HTR-8/SVneo (cell line): ENCODE measurements at places on chromosomes 3 and 15.

DNA sequence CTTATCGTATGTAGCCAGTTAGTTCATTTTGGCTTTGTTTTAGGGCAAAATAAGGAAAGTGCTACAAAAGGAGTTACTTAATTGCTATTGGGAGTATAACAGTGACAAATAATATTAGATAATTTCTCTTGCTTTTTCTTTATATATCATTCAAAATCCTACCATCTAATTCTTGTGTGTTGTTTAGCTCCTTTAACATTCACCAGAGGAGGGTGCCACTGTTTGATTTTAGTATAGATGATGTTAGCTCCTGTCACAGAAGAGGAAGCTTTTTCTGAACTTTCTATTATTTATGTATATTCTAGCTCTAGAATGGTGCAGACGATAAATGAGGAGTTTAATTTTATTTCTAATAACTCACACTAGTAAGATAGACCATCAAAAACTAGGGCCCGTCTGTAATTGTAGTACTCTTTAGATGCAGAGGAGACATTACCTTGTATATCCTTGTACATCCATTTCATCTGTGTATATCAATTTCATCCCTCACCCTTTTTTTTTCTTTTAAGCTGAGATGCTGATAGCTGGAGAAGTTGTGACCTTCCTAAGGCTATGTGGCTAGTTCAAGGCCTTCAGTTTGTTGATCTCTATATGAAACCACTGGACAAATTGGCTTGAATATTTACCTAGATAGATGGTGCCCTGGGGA is 3.0 kb downstream of the PPM1L start:
- DNase-seq: no peak

DNA sequence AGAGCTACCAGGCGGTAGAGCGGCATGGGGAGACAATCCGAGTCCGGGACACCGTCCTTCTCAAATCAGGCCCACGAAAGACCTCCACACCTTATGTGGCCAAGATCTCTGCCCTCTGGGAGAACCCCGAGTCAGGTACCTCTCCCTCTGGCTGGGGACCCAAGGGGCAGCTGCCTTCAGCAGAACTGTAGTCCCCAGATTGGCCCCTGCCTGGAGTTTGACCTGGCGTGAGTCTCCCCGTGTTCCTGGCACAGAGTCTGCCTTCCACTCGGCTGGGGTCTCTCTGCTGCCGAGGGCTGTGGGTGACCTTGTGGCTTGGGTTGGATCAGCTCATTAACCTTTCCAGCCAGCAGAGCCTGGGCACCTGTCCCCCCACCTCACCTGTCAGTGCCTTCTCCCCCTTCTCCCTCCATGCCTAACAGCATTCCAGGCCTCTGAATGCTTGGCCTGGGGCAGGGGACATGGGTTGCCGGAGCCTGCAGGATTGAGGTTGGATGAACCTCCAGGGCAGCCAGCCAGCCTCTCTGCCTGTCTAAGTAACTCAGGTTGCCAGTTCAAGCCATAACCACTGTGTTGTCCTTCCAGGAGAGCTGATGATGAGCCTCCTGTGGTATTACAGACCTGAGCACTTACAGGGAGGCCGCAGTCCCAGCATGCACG is 6.8 kb upstream of the CHST14 start:
- DNase-seq: no peak

- DNase-seq: peak; percentile 75
Observed at GRCh38 chr15:74375303-74375693, 7.9 kb upstream of the CYP11A1 start.

DNA sequence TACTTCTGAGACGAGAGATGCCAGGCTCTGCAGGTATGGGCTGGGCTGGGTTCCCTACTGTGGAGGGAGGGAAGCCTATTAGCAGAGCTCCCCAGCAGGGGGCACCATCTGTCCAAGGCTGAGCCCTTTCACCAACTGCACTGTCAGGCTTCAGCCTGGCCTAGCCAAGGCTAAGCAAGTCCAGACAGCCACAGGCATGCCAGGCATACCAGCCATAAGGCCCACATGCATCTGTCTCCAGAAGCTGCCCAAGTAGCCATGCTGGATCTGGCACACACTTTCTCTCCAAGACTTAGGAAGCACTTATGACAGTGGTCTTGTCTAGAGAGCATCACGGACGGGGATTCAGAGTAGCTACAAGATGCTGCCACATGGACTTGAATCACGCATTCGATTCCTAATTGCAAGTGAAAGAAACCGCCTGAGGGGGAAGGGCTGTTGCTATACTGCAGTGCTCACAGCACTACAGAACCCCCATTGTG is 28.3 kb downstream of the RUVBL1 start:
- peak; percentile 86 for DNase-seq

GRCh38 chr15:81373775-81374395 is at the start of gene TMC3:
Gene TMC3 (minus strand): TSS chr15:81374213. CDS start chr15:81374077, 136 bp downstream.
- DNase-seq: no peak

GRCh38 chr3:16374047-16374934 is 109.3 kb downstream of the OXNAD1 start:
- no peak for DNase-seq

DNA sequence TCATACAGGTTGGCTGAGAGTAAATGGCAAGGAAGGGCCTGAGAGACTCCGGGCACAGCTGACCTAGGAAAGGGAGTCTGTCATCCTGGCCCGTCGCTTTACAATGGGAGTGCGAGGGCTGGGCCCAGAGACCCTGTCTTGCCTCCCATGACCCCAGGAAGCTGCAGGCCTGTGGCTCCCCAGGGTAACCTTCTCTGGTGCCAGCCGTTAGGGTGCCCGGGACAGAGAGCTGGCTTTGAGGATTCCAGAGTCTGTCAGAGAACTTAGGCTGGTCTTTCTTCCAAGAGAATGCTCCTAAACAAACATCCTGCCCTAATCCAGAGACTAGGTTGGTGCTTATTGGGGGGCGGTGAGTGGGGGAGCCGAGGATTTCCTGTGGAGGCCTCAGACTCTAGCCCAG is 18.5 kb downstream of the ZNF710 start:
- no peak for DNase-seq

GRCh38 chr15:68820295-68821189 is at the start of gene ANP32A:
Gene ANP32A (minus strand): TSS chr15:68820895. CDS start chr15:68820751, 144 bp downstream.
- DNase-seq: peak; percentile 99

GRCh38 chr15:58463815-58464650 is 32.2 kb downstream of the LIPC start:
- no peak for DNase-seq

DNA sequence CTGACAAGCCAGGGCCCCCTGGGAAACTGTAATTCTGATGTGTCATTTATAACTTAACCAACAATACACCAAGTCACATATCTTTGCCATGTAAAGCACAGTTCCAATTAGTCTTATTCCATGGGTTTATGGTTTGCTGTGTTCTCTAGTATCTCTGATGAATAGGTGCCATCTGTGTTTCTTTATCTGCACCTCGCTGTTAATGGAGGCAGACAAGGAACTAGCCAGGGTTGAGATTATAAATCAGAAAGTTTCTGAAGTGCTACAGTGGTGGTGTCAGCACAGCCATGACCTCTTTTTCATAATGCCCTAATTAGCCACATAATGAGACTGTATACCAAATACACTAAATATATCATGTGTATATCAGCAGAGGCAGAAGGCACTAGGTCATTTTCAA is 866.4 kb downstream of the PLOD2 start:
- DNase-seq: no peak

DNA sequence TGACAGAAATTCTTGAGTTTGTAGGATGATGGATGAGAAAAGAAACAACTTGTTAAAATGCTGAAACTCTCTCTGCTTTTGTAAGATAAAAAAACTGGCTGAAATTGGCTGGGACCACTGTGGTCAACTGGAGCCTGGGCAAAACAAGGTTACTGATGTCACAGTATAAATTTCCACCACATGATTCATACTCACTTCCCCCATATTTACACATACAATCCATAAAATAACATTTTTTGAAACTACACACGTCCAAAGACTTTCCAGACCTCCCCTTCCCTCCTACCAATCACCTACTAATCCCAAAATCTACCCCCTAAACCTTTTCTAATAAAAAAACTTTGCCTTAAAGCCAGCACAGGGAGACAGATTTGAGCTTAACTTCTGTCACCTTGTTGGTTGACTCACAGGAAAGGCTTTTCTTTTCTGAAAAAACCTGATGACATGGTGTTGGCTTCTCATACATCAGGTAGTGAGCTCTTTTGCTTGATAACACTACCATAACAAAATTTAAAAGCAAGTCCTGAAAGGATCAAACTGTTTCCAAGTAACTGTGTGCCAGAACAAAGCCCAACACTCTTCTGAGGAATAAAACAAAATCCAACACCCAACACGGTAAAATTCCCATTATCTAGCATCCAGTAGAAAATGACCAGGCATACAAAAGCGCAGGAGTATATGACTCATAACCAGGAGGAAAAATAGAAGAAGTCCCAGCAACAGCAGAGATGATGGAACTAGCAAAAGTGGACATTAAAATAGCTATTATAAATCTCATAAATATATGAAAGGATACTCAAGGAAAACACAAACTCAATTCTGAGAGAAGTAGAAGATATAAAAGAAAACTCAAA is 87.3 kb upstream of the SNRK start:
- DNase-seq: no peak

DNA sequence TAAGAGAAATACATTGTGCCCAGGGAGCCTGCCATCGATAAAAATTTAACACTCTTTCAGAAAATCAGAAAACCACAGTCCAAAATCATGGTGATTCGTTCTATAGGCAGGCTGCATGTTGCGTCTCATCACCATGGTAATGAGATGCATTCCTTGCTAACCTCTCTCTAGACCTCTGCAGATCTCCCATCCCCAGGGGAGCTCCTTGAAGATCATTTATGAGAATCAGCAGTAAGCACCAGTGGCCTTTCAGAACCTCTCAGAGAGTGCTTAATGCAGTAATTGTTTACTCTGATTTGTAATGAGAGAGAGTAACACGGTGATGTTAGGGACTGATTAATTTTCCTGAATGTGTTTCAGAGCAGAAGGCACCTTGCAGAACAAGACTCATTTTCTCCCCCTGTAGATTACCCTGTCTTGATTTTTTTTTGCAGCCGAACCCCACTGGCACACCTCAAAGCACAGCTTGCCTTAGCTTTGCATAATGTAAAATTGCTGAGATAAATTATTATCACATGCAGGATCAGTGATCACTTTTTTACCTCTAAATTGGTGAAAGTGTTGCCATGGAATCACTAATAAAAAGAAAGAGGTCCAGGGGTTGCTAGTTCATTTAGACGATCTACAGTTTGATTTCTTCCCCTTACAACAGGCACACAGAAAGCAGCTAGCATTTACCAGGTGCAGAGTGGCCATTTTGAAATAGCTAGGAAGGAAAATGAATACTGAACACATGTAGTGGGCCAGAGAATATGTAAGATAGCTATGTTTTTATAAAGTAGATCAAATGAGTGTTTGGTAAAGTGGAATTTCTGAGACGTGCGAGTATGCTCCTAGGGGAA is 98.9 kb upstream of the CHL1 start:
- no peak for DNase-seq

GRCh38 chr3:195916291-195916690 is 7.9 kb upstream of the TNK2 start:
- no peak for DNase-seq

DNA sequence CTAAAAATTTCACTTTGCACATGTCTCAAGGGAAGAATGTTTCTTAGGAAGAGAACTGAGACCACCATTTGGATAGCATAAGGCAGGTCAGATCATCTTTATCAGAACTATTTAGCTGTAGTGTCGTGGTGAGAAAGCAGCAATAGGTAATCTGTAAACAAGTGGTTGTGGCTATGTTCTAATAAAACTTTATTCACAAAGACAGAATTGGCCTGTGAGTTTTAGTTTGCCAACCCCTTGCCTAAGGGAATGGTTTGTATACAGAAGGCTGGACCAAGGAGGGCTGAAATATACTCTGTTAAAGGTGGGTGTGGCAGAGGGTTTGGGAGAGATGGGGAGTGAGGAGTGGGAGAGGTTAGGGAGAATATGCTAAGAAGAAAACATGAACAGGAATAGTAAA is 10.6 kb upstream of the RBM5 start:
- no peak for DNase-seq

DNA sequence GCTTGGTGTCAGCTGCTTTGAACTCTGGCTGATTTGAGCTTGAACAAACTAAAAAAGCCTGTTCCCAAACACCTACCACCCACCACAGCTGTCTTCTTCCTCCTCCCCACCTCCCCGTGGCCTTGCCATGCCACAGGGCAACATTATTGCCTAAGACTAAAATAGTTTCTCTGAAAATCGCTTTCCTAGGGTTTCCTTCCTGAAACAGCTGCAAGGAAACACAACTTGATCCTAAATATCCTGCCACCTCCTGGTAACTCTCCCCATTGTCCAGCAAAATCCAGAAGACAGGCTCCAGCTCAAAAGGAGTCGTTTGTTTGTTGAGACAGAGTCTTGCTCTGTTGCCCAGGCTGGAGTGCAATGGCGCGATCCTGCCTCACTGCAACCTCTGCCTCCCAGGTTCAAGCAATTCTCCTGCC is 193.9 kb upstream of the TPM1 start:
- DNase-seq: no peak

GRCh38 chr3:84136425-84136824 is 822.4 kb upstream of the CADM2 start:
- DNase-seq: no peak

DNA sequence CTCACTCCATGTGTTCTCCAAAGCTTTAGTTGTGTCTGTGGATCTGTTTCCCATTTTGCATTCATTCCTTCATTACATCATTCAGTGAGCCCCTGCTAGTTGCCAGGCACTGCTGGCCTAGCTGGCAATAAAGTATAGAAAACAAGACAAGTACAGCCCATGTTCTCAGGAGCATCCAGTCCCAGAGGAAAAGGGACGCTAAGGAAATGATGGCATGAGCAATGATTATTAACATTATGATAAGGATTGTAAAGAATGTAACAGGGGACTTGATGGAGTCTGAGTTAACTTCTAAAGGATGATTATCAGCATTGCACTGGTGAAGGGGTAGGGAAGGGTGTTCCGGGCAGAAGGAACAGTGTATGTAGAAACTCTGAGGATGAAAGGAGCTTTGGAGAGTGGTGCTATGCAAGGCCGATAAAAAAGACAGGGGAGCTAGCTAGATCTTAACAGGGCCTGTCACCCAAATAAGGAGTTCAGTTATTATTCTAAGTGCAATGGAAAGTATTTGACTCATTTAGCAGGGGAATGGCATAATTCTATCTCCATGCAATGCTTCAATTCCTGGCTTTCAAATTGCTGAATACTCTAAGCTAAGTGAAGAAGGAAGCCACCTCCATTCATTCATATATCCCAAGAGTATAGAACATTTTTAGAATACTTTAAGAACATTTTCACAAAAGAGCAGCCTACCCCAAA is 258.2 kb upstream of the STT3B start:
- no peak for DNase-seq
